ENCODE measurements at places on chromosomes 12 and 14.
A peak's percentile ranks its signal among the peaks of the same experiment; 100 is the strongest.

DNA sequence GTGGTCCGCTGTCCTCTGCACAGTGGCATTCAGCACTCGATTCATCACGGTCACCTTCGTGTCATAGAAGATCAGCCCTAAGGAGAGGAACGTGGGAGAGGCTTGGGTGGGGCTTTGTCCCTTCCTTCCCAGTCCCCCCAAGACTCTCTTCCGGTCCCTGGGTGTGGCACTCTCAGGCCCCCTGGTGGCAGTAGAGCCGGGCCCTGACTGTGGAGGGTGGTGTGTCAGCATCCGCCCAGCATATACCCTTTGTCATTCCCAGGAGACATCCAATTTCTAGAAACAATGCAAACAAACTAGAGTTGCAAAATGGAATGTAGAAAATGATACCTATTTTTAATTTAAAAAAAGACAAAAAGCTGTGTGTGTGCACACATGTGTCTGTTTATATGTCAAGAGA is 45.0 kb downstream of the TRAFD1 start:
- DNase-seq = no peak

DNA sequence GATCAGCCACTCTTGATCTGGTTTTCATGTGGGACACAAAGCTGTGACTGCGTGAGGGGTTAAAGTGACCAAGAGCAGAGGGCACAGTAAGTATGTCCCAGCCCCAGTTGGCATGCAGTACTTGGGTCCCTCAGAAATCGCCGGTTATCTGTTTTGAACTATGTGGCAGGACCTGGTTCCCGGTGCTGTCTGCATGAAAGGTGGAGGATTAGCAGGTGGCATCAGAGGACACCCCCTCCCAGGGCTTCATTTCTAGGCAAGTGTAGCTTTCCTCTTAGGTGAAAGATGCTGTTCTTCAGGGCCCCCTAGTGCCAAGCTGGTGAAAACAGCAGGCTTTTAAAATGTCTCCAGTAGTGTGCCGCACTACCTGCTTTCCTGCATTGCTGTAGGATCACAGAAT is 57.1 kb downstream of the ATG14 start:
- DNase-seq = peak; percentile 85

DNA sequence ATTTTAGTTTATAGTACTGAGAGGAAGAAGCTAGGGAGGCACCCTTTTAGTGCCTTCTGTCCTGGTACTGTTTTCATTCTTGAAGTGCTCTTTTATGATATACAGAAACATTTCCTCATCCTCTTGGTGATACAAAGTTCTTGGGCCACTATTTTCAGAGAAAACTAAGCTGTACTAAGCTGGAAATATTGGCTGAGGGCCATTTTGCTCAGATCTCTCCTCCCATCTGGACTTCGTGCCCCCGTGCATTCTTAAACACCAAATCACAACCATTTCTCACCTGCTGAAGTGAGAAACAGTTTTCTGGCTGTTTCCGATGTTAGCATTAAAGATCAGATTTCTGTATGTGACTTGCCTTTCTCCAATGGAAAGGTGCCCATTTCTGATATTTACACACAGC is 158.9 kb downstream of the FBXL14 start:
- peak; percentile 19 for DNase-seq

GRCh38 chr14:77897374-77897773 is 97.5 kb downstream of the ADCK1 start:
- DNase-seq = no peak

- DNase-seq = no peak
These were observed 46.0 kb downstream of the ERGIC2 start for GRCh38 chr12:29334937-29335336.

DNA sequence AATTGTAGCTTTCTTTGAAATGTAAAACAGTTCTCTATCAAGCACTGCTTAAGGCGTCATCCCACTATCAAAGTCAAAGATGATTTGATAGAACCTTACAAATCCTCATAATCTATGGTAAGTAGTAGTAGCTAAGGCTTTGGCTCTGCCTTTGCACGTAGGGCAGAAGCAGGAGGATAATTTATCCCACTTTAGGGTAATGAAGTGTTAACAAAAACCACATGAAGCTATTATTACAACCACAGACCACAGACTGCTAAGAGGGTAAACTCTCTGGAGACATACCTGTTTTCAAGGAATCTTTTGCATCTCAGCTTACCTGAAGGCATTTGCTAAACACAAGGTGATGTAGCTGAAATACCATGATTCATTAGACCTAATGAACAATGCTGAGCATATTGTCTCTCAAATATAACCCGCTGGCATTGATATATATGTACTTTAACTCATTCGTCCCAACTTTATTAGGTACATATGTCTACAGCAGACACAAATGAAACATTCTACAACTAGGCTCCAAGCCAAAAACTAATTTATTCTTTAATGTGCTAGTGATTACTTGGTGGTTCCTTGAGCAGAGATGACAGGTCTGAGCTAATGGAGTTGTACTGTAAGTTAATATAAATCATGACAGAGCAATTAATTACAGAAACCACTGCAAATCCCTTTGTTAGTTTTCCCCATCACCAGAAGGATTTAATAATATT is 368.8 kb downstream of the ETNK1 start:
- DNase-seq = peak; percentile 66

DNA sequence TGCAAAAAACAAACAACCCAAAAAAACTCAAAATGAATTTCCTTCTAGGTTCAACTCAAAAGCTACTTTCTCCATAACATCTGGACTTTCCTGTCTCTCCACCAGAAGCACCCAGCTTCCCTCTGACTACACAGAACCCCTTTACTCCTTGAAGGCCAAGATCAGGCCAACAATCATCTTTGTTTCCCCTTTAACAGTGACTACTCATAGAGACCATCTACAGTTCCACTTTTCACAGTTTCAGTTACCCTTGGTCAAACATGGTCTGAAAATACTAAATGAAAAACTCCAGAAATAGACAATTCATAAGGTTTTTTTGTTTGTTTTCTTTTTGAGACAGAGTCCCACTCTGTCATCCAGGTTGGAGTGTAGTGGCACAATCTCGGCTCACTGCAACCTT is 11.8 kb downstream of the GCH1 start:
- DNase-seq = no peak
